Glutamatergic neuron (in vitro differentiated cells): ENCODE measurements at places on chromosomes 6 and 20. TPM values are rescaled to one million over a fixed set of nuclear protein-coding genes. Genes with fewer than 3 reads are reported as not detected.

The RGS17 gene
- total RNA-seq = 11.5 TPM

The JPH2 gene
- 0.07 TPM for total RNA-seq

The TRIM10 gene
- not detected for total RNA-seq

DNA sequence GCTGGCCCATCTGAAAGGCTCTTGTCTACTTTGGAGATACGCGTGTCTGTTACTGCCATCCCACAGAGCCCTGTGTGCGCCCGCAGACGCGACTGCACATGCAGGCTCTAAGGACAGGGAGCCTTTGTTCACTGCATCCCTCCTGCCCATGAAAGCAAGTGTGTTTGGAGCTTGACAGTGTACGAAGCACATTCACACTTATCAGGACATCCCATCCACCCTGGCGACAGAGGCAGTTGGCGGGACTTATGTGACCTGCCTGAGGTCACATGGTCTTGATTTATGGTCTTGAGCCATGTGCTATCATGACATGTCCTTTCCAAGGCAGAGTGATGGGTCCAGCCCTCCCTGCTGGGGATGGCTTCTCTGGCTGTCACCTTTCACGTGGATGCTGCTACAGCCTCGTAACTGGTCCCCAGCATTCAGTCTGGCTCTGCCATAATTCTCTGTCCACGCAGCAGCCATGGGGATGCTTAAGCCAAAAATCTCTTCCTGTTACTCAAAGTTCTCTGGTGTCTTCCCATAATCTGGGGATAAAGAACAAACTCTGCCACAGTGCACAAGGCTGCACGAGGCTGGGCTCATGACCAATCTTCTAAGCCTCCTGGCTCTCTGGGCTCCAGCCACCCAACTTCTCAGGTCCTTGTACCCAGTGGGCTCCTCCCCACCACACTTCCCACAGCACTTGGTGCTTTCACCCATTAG is 36.3 kb upstream of the FAM83D start:
- no peak for DNase-seq

GRCh38 chr6:41159415-41160082 is 3.4 kb downstream of the TREM2 start:
- DNase-seq = no peak

- no peak for DNase-seq
Measured at GRCh38 chr6:148272597-148272996, 70.0 kb upstream of the SASH1 start.

GRCh38 chr6:115817161-115817560 is 243.5 kb downstream of the FRK start:
- DNase-seq = no peak

GRCh38 chr6:99187429-99187828 is 162.0 kb downstream of the FAXC start:
- DNase-seq = no peak

The WFDC2 gene
- total RNA-seq = 4.8 TPM

- DNase-seq = no peak
Measured at GRCh38 chr6:157677235-157677634, 145.8 kb upstream of the SNX9 start.

GRCh38 chr6:89984926-89985750 is 90.9 kb downstream of the GJA10 start:
- DNase-seq = peak; percentile 75

DNA sequence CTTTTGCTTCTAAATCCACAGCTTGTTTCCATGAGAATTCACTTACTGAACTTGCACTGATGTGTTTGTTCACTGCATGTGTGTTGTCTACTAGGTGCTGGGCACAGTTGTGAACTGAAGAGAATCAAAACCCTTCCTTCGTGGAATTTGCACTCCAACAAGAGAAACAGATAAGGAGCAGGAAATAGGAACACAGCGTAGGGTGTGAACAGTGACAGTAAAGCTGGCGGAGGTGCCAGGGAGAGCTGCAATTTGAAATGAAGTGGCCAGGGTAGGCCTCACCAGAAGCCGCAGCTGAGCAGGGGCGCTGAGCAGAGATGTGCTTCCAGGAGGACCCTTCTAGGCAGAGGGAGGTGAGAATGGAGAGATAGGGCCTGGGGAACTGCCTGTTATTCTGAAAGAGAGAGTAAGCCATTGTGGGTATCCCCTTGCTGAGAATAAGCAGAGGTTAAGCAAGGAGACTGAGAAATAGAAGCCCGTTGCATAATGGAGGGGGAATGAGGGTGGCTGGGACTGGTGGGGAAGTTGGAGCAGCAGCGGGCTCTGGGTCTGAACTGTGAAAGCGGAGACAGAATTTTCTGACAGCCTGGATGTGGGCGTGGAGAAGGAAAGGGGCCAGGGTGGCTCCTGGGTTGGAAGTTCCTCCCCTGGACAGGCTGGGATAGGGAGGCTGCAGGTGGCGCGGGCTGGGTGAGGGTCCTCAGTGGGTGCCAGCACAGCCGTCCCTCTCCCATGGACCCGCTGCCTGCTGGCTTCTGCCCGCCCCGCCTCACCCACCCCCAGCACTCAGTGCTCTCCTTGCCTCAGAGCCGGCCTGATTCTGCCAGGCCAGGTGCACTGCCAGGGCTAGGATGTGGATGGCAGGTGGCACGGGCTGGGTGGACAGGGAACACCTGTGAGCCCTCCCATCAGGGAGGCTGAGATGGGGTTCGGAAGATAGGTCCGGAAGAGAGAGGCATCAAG is 114.7 kb upstream of the AFDN start:
- DNase-seq = no peak

DNA sequence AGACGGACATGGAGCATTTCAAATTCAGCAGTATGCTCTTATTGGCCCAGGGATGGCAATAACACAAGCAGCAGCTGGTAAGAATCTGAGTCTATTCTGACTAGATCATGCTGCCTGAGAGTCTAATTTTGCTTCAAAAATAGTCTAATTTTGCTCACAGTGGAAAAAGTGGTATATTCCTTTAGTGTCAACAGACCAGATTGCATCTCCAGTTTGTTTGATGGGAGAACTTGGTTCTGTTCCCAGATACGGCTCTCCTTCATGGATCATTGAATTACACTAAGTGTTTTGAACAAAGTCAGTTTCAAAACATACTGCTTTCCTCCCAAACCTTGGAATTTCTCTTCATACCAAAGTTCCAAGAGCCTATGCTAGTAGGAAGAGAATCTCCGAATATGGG is 586.1 kb downstream of the RNF144B start:
- DNase-seq = no peak

The SLPI gene
- not detected for total RNA-seq

- no peak for DNase-seq
Measured at GRCh38 chr6:25944688-25945574, 14.4 kb upstream of the SLC17A2 start.

- DNase-seq = no peak
Measured at GRCh38 chr6:43278524-43279078, 19.5 kb upstream of the SLC22A7 start.

The CALHM4 gene
- total RNA-seq = not detected
